ENCODE measurements at places on chromosomes 1 and 21. TPM values are rescaled to one million over a fixed set of nuclear protein-coding genes. Genes with fewer than 3 reads are reported as not detected.

GRCh38 chr1:54846301-54846700 lies 40.7 kb downstream of the DHCR24 start:
- no peaks in the 10 kb centered on the region for H3K27me3 ChIP-seq
- DNase-seq: peak; percentile 77
- no peak overlapping the region for H3K4me3 ChIP-seq
- no peaks in the 10 kb centered on the region for H3K36me3 ChIP-seq

DNA sequence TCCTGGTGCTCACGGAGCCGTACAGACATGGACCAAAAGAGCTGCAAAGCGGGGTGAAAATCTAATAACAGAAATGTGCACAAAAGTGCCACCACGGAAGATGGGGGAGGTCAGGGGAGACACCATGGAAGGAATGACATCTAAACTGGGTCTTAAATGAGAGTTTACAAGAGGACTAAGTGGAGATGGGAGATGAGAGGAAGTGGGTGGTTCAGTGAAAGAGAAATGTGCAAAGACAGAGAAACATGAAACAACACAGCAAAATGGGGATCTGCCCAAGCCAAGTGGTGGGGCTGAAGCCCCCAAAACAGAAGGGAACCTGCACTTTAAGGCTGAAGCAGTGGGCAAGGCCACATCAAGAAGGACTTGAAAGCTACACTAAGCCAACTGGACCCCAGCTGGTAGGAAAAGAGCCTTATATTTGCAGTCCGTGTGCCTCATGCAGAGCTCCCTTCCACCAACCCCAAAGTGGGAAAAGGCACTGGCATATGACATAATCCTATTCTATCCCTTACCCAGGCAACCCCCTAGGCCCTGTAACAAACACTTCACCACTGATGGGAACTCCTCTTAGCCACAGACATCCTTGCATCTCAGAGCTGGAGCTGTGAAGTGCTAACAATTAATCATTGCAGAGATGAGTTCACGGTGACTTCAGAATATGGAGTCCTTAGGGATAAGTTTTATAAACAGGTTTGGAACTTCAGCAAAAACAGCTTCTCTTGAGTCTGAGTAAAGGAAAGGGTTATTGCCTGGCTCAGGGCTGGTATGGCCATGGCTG lies 198.6 kb upstream of the EDN2 start:
- no peak for DNase-seq
- H3K27me3 ChIP-seq: no peaks in the 10 kb centered on the region
- H3K4me3 ChIP-seq: no peak overlapping the region

Gene TAF5L
- 12.5 TPM for total RNA-seq

DNA sequence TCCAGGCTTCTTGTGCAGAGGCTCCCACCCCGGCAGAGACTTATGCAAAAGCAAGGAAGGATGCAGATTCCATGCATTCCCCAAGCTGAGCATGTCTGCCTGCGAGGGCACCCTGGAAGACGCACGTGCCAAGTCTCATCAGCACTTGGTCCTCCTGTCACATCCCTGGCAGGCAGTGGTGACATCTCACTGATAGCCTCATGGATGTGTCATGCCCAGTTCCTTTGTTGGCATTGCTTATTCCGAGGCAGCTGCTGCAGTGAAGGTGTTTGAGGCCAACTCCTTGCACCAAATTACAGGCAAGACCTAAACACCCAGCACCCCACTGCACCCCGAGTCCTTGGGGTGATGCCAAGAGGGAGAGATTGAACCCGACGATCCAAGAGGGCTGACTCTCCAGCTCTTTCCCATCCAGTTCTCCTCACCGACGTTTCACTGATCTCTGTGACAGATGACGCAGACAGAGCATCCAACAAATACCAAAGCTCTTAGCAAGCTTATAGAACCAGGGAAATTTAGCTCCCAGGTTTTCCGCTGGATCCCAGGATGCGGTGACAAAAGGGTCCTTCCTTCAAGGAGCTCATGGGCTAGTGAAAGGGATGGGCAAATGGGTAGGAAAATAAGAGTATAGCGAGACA lies 611.1 kb downstream of the AJAP1 start:
- no peak for DNase-seq
- H3K36me3 ChIP-seq: no peaks in the 10 kb centered on the region
- H3K4me1 ChIP-seq: no peaks in the 10 kb centered on the region
- no peak overlapping the region for H3K4me3 ChIP-seq

Gene TEDDM1
- not detected for total RNA-seq

DNA sequence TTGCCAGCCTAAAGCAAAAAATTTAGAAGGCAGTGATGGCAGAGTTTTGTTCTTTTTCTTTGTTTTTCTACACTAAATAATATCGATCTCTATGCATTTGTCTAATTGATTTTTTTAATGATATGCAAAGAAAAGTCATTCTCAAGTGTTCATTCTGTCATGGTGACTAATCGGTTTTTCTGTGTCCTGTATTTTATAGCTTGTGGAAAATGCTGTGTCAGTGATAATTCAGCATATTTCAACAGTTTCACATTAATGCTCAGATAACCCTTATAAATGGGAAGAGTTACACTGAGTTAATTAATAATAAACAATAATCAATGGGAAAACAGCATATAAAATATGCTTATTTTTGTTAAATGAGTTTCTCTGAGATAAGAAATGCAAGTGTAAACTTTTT lies 824.9 kb downstream of the AMY1C start:
- H3K36me3 ChIP-seq: no peaks in the 10 kb centered on the region
- no peak overlapping the region for H3K4me3 ChIP-seq

DNA sequence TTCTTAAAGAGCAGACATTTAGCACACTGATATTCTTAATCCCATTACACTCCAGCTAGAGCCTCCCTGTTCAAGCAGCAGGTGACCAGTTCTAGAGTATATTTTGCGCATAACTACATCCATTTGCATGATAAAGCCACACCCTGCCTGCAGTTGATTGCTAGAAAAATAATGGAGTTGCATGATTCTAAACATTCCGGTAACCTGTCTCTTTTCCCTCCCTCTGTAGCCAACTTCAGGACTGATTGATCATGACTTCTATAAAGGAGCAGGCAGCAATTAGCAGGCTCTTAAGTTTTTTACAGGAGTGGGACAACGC lies 14.9 kb downstream of the ARMH1 start:
- H3K27me3 ChIP-seq: no peaks in the 10 kb centered on the region
- no peaks in the 10 kb centered on the region for H3K4me1 ChIP-seq
- no peak for DNase-seq
- no peak overlapping the region for H3K4me3 ChIP-seq
- no peak overlapping the region for H3K27ac ChIP-seq

All from vagina (tissue), 2 donors.